ENCODE measurements at places on chromosomes 3 and 15. TPM values are rescaled to one million over a fixed set of nuclear protein-coding genes. Genes with fewer than 3 reads are reported as not detected.

Gene CA12
- polyA plus RNA-seq = 13.1 TPM

Gene CHRM5
- 0.09 TPM for polyA plus RNA-seq

DNA sequence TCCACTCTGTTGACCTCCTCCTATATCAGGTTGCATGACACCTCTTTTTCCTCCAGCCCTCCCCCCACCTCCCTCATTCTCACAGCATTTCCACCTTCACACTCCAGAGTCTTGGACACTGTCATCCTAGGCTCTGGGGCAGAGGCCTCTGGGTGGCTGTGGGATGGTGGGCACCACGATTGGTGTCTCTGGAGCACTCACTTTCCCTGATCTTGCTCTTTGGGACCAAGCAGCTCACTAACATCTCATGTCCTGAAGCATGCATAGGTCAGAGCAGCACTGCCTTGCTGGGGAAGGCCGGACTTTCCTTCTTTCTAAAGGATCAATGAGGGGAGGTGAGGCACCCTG is 14.9 kb downstream of the ZBTB47 start:
- no peak for DNase-seq

Gene ABI3BP
- polyA plus RNA-seq = 16.3 TPM

GRCh38 chr3:8622873-8623691 is 21.5 kb downstream of the SSUH2 start:
- DNase-seq = no peak

Gene HRH1
- polyA plus RNA-seq = 6.1 TPM

- DNase-seq = no peak
These were observed 6.8 kb upstream of the PDCD6IP start for GRCh38 chr3:33791477-33792166.

Gene NOX5
- 0.86 TPM for polyA plus RNA-seq

- DNase-seq = no peak
These were observed 39.9 kb downstream of the PEAK1 start for GRCh38 chr15:77380033-77380432.

- no peak for DNase-seq
These were observed 124.7 kb upstream of the TSPAN3 start for GRCh38 chr15:77195586-77195985.

DNA sequence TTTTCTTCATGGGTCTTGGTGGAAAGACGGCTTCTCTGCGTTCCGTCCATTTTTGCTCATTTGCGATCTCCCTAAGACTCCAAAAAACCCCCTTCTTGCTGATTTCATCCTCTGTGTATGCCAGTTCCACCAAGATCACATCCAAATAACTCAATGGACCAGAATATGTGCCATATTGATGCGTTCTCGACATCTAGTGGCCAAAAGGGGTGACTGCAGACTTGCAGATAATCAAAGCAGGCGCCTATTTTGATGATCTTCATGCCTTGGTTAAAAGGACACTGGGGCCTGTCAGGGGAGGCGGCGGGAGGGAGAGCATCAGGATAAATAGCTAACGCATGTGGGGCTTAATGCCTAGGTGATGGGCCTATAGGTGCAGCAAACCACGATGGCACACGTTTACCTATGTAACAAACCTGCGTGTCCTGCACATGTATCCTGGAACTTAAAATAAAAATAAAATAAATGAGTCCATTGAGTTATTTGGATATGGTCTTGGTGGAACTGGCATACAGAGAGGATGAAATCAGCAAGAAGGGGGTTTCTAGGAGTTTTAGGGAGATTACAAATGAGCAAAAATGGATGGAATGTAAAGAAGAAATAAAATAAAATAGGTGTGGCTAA is 104.2 kb upstream of the RAD18 start:
- no peak for DNase-seq

- DNase-seq = no peak
These were observed 25.7 kb downstream of the HMCES start for GRCh38 chr3:129304146-129304961.

Gene MDFIC2
- not detected for polyA plus RNA-seq

Gene LRRC15
- polyA plus RNA-seq = 0.67 TPM

GRCh38 chr3:158666416-158666815 is 6.0 kb downstream of the LXN start:
- no peak for DNase-seq

Gene GAP43
- 0.12 TPM for polyA plus RNA-seq

- DNase-seq = no peak
These were observed 3.7 kb downstream of the PAK6 start for GRCh38 chr15:40242601-40243000.

DNA sequence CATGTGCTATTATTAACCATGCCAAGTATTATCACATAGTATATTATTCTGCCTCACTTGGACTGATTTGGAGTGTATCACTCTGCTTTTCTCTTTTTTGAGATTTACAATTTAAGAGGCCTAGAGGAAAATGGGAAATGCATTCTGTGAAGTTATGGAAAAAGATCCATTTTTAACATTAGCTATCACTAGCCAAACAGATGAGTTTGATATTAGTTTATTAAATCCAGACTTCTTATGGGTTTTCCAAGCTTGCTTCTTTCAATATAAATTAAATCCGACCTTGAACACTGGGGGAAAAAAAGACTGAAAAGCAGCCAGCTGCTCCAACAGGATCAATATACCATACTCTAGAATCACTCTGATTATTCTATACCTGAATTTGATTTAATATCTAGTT is 30.1 kb upstream of the PLOD2 start:
- DNase-seq = no peak

DNA sequence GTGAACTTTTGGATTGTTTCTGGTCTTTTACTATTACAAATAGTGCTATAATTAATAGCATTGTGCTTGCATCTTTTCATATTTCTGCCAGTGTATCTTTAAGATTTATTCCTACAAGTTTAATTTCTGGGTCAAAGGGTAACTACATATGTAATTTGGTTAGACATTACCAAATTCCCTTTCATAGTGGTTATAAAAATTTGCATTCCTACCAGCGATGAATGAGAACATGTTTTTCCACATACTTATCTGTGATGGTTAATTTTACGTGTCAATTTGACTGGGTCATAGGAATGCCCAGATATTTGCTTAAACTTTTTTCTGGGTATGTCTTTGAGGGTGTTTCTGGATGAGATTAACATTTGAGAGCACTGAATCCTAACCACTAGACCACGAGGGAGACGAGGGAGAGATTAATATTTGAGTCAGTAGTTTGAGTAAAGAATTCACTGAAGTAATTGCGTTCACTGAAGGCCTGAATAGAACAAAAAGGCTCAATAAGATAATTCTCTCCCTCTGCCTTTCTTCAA is 132.3 kb upstream of the NEO1 start:
- DNase-seq = no peak

DNA sequence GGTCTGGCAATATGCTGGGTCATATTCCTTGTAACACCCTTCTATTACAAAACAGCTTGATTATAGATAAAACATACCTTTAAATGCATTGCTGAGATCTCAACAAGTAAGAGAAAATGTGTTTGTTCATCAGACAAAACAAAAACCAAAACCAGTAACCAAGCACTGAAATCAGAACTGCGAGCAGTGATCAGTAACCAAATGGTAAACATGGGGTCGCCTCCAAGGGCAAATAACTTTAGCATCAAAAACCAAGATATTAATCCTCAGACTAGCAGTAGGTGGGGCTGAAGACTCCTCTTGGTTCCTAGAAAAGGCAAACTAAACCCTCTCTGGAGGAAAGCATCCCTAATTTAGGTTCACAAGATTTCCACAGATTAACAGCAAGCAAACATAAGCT is 6.6 kb upstream of the HESX1 start:
- DNase-seq = no peak

DNA sequence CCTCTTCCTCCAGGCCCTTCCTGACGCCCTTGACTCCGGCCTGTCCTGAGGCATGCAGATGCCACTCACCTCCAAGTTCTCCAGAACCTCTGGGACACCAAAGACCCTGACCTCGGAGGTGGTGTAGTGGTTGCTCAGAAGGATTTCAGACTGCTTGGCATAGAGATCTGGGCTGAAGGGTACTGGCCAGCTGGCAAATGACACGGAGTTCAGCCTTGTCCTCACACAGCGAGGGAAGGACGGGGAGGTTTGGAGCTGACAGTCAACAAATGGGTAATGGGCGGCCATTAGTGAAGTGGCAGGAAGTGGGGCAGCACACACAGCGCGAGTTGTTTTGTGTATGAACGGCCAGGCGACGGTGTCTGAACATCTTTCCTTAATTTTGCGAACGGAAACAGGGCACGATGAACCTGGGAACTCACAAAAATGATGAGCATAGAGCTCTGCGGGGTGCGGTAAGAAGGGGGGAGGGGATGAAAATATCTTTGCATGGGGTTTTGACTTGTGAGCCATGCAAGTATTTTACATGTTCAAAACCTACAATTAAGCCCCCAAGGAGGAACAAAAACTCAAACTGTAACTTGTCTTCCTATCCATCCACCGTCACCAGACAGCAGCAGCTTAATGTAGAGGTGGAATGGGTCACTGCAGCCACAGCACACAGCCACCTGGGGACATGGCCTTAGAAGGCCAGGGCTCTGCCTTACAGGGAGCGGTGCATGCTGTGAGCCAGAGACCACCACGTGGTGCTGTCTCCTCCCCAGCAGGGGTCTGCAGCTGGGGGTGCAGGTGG is 43.6 kb upstream of the RPL32 start:
- DNase-seq = no peak

DNA sequence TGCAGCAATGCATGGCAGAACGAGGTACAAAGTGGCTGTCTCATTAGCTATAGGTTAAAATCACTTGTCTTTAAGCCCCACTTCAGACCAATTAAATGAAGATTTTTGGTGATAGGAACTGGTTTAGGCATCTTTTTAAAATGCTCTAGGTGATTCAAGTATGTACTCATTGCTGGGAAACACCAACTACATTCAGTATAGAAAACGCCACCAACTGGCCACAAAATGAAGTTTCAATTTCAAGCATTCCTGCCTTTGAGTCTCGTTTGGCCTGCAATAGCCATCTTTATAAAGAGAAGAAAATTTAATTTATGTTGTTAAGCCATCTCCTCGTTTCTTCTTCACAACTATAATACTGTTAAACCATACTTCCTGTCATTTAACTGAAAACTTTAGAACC is 587.9 kb downstream of the GBE1 start:
- no peak for DNase-seq

DNA sequence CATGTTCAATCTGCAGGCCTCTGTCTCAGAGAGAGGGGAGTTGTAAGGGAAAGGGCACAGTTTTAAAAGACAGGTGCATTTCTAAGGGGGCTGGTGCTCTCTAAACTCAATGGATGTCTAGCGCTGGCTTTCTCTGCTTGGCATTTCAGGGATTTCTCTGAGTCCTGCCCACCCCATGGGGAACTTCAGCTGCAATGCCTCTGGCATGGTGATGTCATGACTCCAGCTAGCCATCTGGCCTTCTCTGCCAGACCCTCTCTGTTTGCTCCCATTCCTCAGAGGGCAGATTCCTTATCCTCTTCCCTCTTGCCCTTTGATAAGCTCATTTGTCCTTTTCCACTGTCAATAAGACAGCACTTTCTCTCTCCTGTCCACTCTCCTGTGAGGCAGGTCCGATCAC is 40.8 kb downstream of the RPLP1 start:
- DNase-seq = no peak

DNA sequence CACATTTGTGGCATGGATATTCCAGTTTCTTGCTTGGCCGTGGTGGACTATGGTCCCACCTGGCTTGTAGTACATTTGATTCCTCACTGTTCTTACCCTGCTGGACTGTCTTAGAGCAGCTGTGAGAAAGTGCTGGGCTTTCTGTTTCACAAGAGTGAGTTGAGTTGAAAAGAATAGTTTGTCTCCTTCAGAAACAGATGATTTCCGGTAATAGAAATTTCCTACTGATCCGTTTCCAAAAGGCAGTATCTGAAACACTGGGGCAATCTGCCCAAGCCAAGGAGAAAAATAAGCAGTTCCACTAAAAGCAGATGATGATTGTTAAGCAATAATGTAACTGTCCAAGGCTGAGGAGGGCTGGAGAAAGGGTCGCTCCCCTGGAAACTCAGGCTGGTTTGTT is 96.0 kb downstream of the SUCLG2 start:
- no peak for DNase-seq

GRCh38 chr15:46961795-46962194 is 755.5 kb upstream of the SEMA6D start:
- DNase-seq = no peak

- DNase-seq = peak; percentile 93
These were observed 114.0 kb downstream of the FNDC3B start for GRCh38 chr3:172153335-172153861.

GRCh38 chr15:78437107-78437761 is 782 bp upstream of the IREB2 start:
- DNase-seq = no peak

All from BJ (cell line).